ENCODE measurements at places on chromosomes 4 and X.
A peak's percentile ranks its signal among the peaks of the same experiment; 100 is the strongest.

- no peak for DNase-seq
Observed at GRCh38 chrX:46117234-46117633, 428.0 kb downstream of the ZNF674 start.

DNA sequence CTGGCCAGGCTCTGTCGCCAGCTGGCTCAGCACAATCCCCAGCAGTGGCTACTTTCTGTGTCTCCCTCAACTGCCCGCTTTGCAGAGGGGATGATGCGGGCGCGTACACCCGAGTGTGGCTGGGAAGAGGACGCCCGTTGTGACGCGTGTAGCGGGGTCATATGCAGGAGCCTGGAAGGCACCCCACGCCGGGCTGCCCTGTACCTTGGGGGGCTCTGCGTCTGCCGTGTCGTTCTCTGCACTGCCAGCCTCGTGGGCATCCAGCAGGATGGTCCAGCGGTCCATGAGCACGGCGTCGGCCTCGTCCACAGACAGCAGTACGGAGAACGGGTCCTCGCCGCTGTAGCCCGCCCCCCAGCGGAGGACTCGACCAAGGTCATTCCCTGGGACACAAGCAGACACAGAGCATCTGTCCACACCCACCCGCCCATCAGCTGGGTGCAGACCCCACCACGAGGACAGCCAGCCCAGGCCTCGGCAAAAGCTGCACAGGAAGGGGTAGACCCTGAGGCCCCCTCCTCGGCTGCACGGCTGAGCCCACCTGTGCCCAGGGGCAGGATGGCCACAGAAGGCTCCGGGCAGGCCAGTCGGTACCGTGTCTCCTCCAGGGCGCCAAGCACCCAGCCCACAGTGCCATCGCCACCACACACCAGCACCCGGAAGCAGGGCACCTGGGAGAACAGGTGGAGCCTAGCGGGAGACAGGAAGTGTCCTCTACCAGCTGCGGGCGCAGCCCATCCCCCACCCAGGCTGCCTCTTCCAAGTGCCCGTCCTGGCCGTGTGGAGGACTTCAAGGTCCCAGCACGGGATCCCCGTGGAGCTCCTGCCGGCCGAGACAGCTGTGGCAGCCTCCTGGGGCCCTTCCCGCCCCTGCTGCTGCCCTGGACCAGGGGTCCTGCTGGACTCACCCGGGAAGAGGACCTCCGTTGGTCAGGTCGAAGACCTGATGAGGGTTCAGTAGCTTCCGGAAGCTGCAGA, 10.8 kb downstream of the DGKQ start:
- DNase-seq, result no peak

GRCh38 chrX:86047936-86048280, 550 bp upstream of the CHM start:
- no peak for DNase-seq

- no peak for DNase-seq
Observed at GRCh38 chr4:57605376-57605775, 495.2 kb upstream of the IGFBP7 start.

DNA sequence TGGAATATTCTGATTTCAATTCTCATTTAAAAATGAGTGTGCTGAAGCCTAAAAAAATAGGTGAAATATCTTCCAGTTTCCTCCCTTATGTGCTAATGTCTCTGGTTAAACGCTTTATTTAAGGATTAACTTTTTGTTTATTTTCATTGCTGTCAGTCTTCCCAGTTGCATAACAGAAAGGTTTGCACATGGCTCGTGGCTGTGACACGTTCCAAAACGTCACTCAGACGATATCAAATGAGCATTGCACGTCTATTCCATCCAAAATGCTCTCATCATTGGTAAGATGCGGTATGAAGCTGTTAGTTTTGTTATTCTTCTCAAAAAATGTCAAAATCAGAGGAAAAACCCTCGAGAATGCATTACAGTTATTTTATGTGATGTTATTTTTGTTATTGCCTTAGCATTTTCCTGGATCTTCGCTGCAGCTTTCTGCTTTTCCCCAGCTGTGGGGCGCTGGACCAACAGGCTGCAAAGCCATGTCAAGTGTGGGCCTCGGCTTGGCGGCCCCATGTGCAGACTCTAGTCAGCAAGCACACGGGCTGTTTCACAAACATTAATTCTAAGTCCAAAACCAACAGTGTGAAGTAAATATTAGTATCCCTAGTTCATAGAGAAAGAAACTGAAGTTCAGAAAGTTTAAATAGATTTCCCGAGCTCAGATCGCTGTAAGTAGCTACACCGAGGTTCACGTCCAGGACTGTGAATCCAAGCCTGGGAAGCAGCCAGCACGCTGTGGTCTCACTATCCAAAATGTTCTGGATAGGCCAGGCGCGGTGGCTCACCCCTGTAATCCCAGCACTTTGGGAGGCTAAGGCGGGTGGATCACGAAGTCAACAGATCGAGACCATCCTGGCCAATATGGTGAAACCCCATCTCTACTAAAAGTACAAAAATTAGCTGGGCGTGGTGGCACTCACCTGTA, 793.4 kb upstream of the FRG1 start:
- no peak for DNase-seq

DNA sequence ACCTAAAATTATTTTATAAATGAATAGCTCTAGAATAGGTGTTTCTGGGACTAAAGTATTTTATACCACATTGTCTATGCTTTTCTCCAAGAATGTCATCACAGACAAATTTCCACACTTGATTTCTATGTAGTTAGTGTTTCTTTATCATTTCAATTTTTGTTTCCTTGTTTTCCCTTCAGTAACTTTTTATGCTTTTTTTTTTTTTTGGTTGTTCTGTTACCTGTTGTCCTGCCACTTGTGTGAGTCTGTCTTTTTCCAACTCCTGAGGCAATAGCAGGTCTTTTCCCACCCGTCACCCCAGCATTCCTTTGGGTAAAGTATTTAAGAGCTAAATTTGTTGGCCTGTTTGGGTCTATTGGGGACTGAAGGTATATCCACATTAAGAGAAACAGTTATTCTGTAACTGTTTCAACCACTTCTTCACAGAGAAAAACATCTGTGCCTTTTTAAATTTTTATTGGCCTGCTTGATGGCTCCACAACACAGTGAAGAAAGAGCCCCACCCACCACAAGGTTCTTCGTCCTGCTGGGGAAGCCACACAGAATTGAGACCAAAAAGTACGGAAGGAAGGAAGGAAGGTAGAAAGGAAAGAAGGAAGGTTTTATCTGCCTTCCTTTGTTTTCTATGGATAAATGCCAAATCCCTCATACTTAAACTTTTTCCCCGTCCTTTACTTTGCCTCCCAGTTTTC, 17.7 kb upstream of the GPC3 start:
- no peak for DNase-seq

DNA sequence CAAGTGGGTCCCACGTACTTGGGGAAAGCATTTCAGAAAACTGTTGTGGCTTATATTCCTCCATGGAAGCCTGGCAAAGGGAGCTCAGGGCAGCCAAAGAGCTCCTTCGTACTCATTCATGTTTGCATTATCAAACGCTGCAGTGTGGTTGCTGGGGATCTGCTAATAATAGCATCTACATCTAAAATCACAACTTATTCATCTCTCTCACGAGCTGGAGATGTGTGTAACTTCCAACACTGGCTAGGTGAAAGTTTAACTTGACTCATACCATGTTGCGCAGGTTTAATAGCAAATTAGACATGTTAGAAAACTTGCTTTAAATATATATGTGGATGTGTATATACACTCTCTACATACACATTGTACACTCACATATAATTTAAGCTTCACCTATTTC, 415.1 kb downstream of the AFF2 start:
- no peak for DNase-seq

DNA sequence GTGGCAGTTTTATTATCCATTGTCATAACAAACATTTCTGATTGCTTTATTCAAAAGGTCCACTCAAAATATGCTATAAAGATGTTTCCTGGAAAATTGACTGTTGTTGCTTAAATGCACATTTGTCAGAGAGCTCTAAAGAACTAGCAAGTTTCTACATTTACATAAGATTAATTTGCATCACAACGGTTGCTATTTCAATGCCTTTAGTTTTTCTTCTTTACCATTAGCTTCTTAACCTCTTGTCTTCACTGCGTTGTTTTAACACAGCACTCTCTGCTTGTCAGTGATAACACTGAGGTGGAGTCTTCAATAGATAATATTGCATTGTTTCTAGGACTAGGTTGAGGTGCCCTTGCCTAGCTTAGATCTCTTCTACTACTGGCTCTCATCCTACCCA, 76.7 kb upstream of the GALNT7 start:
- no peak for DNase-seq

- peak; percentile 84 for DNase-seq
Observed at GRCh38 chr4:138242076-138242833, at the start of gene SLC7A11. Gene SLC7A11 (minus strand): TSS chr4:138242349. CDS start chr4:138242069, 280 bp downstream.

DNA sequence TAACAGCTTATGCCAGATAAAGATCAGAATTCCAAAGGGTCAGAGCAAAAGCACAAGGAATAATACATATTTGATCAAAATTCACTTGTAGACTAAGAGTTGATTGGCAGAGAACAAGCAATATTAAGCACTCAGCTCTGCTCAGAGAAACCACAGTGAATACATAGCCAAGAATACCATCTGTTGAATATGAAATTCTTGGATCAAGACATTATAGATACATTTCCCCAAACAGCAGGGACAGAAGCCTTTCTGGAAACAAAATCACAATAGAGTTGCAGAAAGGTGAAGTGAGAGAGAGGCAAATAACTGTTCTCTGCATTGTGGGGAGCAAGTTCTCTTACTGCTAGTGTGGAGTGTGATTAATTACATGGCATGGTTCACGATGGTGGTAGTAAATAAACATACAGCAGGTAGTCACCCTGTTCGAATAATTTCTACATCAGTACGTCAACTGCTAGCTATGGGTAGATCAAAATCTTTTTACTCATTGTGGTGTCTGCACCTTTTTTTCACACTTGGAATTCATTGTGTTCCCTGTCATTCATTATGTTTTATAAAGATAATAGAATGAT, 366.7 kb downstream of the PCDH7 start:
- DNase-seq, result no peak

DNA sequence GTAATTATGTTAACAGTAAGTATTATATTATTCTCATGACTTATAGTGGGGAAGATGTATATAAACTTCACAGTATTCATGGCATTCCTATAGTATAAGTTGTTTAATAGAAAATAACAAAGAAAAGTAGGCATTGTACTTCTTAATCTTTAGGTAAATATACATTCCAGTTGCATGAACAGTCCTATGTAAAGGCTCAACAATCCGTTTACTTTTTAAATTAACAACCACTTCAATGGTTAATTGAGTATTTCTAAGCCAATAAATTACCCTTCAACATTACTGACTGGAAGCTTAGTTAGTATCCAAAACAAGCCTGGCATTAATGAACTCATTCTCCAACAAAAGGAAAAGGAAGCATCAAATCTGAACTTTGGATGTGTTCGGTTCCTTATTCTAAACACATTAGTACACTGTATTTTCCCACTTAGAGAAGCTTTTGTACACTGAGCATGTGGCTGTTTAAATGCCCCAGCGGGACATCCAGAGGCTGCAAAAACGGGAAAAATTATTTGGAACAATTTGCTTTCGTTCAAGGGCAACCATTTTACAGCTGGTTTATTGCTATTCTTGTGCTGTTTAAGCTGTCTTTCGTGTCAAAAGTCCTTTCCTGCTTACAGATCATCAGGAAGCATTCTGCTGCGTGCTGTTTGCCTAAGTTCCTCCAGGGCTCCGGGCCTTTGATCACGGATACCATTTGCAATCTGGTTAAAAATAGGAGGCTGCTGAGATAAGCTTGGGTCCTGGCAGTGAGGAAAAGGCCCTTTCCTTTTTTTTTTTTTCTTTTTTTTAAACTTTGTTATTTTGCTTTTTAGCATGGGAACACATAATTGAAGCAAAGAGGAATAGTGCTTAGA, 460.3 kb downstream of the SPRY1 start:
- DNase-seq, result no peak

DNA sequence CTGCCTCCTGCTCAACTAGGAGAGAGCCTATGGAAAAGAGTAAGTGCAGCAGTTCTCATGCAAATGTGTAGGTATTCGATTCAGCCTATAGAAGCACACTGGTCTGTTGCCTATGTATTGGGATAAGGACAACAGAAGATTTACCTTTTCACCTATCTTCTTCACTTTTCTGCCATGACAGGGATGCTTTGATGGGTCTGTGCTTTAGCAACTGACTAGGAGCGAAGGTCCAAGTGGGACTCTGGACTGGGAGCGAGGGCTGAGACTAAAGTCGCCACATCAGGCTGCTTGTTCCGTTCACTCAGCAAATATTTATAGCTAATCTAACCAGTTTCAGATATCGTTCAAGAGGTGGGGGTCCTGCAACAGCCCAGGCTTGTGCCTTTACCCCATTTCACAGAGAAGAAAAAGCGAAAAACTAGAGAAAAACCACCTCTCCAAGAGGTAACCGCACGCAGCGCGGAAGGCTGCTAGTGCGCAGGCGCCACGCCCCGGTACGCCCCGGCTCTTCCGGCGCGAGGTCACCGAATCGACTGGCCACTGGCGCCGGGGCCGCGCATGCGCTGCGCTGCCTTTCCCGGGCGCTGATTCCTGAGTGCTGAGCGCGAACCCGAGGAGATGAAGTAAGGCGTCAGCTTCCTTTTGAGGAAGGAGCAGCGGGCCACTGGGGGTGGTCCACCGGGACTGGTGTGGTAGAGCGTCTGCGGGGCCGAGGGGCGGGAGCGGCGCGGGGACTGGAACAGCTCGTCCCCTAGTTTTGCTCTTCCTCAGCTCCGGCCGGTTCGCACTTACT, at the start of gene RBMX2:
Gene RBMX2, plus strand, starts transcription at position 573 of the 793 bp plus-strand sequence. Its CDS starts 46 bp downstream, at position 619.
- peak; percentile 44 for DNase-seq

DNA sequence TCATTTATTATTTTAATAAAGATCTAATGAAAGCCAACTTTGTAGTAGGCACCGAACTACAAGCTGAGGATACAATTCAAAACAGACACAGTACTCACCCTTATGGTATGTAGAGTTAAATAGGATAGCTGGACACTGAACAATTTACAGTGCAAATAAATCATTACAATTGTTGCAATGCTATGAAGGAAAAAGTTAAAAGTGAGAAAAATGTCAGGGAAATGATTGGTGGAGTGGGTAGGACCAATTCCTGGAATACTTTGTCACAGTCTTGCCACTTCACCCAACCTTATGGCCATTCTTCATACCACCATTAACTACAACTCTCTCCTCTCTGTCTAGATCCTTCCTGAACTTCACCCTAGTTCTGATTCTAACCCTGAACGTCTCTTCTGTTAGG, 70.1 kb upstream of the CCSER1 start:
- DNase-seq, result no peak

DNA sequence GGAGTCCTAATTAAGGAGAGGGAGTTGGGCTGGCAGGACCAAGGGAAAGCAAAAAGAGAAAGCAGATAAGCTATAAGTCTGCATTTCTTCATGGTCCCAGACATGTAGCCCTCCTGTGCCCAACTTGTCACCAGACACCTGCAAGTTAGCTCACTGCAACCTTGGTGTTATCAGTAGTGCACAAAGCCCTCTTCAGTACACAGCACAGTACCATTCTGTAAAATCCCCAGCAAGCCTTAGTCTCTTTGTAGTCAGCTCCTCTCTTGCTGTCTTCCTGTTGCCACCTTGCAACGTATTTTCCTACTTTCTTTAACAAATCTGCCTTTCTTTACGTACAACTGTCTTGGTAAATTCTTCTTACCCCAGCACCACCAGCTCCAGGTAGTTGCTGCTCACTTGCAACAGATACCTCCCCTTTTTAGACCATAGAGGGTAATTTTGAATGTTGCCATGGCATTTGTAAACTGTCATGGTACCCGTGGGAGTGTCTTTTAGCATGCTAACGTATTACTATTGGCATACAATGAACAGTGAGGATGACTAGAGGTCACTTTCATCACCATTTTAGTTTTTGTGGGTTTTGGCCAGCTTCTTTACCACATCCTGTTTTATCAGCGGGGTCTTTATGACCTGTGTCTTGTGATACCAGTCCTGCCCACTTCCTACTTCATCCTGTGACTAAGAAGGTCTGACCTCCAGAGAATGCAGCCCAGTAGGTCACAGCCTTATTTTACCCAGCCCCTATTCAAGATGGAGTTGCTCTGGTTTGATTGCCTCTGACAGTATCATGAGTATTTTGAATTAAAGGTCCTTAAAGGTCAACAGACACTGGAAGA, 28.3 kb upstream of the AP1S2 start:
- DNase-seq, result no peak

Measured in DMS 273 treated with DMSO at 0.1 percent for 48 hours (cell line).